Vagina (tissue), 2 donors: ENCODE measurements at places on chromosomes 4 and X. TPM values are rescaled to one million over a fixed set of nuclear protein-coding genes. Genes with fewer than 3 reads are reported as not detected.

DNA sequence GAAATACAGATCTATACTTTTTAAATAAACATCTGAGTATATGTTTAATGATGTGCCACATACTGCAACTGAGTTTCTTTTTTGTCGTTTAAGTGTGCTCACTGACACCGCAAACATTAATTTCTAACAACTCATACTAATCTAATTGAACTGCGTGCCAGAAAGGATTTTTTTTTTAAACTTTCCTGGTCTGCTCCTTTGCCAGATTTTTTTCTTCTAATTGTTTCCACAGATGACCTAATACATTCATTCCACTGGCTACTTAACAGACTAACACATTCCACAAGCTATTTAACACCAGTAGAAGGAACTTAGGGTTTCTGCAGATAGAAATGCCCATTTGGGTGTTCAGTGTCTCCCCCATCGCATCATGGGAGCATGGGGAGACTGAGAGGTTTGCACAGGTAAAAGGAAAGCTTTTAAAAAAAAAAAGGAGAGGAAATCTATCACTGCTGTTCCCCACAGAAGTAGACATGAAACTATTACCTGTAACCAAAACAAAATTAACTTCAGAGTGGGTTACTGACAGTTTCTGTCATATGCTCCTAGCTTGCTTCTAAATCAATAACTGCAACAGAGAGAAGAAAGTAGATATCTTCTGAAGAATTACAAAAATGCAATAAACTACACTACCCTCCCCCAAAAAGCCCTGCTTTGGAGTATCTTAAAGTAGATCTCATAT is 31.6 kb downstream of the SH3KBP1 start:
- no peak overlapping the region for H3K27ac ChIP-seq
- no peaks in the 10 kb centered on the region for H3K4me1 ChIP-seq
- H3K27me3 ChIP-seq = no peaks in the 10 kb centered on the region
- no peak overlapping the region for H3K4me3 ChIP-seq

Gene F8A2
- not detected for total RNA-seq

DNA sequence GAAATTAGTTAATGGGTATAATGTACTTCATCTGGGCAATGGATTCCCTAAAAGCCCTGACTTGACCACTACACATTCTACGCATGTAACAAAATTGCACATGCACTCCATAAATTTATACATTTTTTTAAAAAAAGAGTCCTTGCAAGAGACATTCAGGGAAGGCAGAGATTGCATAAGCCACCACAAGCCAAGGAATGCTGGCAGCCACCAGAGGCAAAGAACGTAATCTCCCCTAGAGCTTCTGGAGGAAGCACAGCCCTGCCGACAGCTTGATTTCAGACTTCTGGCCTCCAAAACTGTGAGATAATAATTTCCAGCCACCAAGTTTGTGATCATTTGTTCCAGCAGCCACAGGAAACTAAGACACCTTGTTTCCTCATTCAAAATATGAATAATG is 185.6 kb upstream of the GALNT7 start:
- no peak overlapping the region for H3K27ac ChIP-seq
- DNase-seq = no peak
- no peaks in the 10 kb centered on the region for H3K36me3 ChIP-seq
- no peak overlapping the region for H3K4me3 ChIP-seq
- H3K4me1 ChIP-seq = no peaks in the 10 kb centered on the region

- no peak overlapping the region for H3K4me3 ChIP-seq
- H3K27ac ChIP-seq = no peak overlapping the region
- no peaks in the 10 kb centered on the region for H3K4me1 ChIP-seq
- H3K27me3 ChIP-seq = no peaks in the 10 kb centered on the region
Observed at GRCh38 chr4:188819233-188819632, 680.0 kb downstream of the TRIML1 start.

GRCh38 chr4:3668825-3669552 is 97.2 kb upstream of the ADRA2C start:
- H3K36me3 ChIP-seq = no peaks in the 10 kb centered on the region
- no peak for DNase-seq
- H3K27ac ChIP-seq = no peak overlapping the region
- no peak overlapping the region for H3K4me3 ChIP-seq
- no peaks in the 10 kb centered on the region for H3K4me1 ChIP-seq

Gene PDGFRA
- total RNA-seq = 141 TPM

DNA sequence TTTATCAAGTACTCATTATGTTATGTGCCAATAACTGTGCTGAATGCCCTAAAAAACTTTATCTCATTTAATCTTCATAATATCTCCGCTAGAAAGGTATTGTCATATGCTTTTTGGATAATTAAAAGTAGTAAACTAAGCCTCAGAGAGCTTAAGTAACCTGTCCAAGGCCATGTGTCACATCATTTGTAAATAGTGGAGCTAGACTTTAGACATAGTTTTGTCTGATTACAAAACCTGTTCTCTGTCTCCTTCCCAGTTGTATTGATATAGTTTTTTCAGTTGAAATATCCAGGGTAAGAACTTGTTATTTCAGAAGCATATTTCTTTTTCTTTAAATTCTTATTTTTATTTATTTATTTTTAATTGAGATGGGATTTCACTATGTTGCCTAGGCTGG is 66.7 kb downstream of the TENM3 start:
- no peaks in the 10 kb centered on the region for H3K36me3 ChIP-seq
- H3K4me1 ChIP-seq = no peaks in the 10 kb centered on the region
- H3K4me3 ChIP-seq = no peak overlapping the region
- no peak overlapping the region for H3K27ac ChIP-seq
- DNase-seq = no peak

DNA sequence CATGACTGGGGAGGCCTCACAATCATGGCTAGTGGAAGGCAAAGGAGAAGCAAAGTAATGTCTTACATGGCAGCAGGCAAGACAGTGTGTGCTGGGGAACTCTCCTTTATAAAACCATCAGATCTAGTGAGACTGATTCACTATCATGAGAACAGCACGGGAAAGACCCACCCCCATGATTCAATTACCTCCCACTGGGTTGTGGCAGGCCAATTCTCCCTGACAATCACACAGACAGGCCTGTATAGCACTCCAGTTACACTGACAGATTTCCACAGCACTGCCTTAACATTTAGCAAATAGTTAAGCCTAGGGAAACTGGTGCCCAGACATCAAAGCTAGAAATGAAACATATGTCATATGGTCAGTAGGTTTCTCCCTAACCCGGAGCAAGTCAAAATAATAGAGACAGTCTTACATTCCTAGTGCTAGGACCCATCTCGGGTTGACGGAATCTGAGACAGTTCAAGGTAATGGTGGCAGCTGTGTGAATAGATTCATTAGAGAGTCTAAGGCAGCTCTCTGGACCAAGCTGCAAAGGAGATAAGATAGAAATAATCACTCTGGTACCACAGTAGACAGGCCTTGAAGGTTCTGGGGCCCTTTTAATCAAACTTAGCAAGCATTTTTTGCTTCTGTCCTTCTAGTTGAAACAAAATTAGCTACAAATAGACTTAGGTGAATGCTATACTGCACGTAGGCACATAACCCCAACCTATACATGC is 9.4 kb upstream of the HERC5 start:
- DNase-seq = no peak
- H3K36me3 ChIP-seq = no peaks in the 10 kb centered on the region
- H3K27me3 ChIP-seq = no peaks in the 10 kb centered on the region
- no peak overlapping the region for H3K4me3 ChIP-seq

Gene RADX
- 5.4 TPM for total RNA-seq

DNA sequence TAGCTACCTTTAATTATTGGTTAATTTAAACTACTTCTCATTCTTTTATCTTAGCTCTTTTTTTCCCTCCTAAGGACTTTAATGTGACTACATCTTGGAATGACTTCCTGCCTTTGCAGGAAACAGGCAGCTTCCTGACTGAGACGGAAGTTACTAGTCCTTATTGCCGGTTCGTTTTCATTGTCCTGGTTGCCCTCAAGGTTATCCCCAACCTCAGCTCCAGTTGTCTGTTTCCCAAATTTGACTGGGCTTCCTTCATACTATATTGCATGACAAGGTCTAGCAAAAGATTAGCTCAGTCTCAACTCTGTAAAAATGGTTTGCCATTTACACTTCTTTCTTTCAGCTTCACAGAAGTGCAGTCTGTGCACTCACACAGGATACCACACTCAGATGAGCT is 109.9 kb upstream of the DDX53 start:
- H3K27ac ChIP-seq = no peak overlapping the region
- H3K36me3 ChIP-seq = no peaks in the 10 kb centered on the region
- DNase-seq = no peak
- no peaks in the 10 kb centered on the region for H3K27me3 ChIP-seq
- no peak overlapping the region for H3K4me3 ChIP-seq

DNA sequence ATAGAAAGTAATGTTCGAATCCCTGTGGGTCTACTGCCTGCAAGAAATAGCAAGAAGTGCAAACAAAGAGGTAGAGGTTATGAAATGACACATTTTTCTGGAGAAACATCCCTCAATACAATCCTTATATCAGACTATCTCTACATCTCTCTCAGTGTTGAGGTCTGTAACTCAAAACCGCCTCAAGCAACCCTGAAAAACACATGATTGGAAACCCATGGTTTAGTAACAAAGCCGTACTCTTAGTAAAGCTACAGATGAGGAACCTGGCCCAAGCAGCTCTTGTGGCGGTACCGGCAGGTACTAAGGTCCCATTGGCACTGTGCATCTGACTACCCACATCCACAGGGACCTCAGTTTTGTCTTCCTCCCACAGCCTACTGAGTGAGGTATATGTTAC is 53.9 kb downstream of the IRF2 start:
- no peak overlapping the region for H3K4me3 ChIP-seq
- no peak for DNase-seq
- H3K36me3 ChIP-seq = peaks cover 22% of the 10 kb centered on the region
- H3K27me3 ChIP-seq = no peaks in the 10 kb centered on the region

- H3K4me1 ChIP-seq = no peaks in the 10 kb centered on the region
- no peak overlapping the region for H3K27ac ChIP-seq
- H3K36me3 ChIP-seq = no peaks in the 10 kb centered on the region
- DNase-seq = no peak
Observed at GRCh38 chr4:172546782-172547181, 621.8 kb upstream of the GALNT7 start.

Gene COX7B2
- total RNA-seq = not detected
